Glutamatergic neuron (in vitro differentiated cells): ENCODE measurements at places on chromosomes 3 and 15.

DNA sequence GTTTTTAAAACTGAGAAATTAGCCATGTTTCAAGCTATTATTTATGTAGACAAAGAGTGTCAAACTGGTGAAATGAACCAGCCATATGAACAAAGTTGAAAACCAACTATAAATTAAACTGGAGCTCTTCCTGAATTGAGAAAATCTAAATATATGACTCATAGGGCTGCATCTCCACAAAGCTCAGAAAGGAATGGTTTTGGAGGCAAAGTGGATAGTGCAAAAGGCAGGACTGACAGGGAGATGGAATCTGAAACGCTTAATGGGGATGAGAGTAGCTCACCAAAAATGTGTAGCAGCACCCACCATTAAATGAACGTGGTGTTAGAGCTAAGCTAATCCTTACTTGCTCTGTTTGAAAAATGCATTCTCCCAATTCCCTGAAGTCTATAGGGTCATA is 1066.0 kb downstream of the AGBL1 start:
- no peak for DNase-seq

DNA sequence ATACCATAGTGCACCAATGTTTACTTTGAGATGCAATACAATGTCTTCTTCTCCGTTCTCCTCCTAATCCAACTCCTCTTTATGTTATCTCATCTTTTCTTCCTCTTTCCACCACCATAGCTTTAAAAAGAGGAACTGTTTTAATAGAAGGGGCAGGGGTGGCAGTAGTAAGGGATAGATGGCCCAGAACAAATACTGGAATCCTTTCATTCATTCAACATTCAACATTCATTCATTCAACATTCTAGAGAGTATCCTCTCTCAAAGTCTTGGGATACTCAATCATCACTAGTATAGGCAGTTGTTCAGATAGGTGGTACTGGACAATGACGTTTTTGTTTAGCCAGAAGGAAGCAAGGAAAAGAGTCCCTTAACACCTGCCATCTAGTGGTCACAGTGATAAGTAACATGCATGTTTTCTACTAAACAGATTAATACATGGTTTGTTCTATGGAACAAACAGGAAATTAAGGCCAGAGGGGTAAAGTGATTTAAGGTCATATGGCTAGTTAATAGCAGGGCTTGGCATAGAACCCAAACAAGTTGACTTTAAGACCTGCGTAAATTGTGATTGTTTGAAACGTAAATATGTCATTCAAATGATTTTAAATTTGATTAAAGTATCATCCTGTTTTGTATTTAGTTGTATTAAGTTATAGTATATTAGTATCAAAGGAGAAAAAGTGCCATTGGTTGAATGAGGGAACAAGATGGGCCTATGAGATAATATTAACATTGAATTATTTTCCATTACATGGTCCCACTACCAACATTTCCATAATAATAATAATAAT is 26.9 kb upstream of the EHHADH start:
- no peak for DNase-seq

- DNase-seq = no peak
Measured at GRCh38 chr3:172577987-172578570, 54.8 kb upstream of the TNFSF10 start.

DNA sequence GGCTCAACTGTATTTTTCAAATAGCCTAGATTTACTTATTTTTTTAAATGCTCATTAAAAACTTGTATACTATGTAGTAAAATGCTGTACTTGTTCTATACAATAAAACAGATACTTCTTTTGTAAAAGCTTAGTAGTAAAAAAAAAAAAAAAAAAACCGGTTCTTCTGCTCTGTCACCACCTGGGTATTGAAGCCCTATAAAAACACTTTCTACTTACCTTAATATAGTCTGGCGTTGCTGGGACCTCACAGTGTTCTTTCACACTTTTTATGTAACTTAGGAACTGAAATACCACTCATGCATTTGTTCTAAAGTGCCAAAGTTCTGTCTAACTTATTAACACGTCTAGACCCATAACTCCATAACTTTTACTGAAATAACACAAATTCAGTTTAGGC is 61.4 kb downstream of the TASOR start:
- no peak for DNase-seq

DNA sequence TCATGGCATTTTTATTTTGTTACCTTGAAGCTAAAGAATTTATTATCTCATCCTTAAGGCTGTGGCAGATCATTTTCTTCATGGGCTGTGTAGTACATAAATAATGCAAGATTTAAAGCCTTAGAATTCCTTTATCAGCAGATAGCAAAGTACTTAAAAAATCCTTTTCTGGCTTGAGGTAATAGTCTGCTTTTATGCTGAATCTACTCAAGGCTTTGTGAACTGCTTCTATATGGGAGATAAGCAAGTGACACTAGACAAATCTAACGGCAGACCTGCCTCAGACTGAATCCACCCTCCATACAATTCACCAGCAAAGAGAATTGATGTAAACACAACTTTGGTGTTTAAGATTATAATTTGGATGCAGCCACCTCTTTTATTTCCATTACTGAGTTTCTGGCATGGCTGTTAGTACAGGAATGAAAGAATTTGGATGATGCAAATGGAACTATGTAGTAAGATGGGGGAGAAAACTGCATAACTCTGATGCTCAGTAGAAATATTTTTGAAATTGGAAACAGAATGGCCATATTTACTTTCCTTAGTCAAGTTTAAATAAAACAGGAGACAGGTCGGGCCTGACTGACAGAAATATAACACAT is 1121.5 kb downstream of the NAALADL2 start:
- no peak for DNase-seq
